Stimulated activated CD4-positive, alpha-beta T cell treated with anti-CD3 and anti-CD28 coated beads, Interleukin-1b, Interleukin-23, amount 100 ng/mL, for 24 hours (primary cell): ENCODE measurements at places on chromosomes 4 and X.

DNA sequence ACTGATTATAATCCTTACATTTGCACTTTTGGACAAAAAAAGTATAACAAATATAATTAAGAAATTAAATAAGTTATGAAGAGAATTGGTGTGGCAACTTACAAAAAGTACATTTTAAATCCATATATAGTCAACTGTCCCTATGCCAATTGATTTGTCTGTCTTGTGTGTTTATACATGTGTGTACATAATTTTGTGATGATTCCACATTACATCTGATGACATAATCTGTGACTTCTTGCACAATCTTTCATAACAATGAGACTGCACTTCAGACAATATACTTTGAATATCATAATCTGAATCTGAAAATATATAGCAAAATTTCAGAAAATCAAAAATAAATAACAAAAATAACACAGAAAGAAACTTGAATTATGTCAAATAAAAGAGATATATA, 953.4 kb downstream of the FAT4 start:
- DNase-seq: no peak

- DNase-seq: no peak
Measured at GRCh38 chrX:64205441-64205734, at the start of gene AMER1. TSS of gene AMER1 (minus strand) at chrX:64205708. CDS start at chrX:64193286, 12,422 bp downstream.

GRCh38 chr4:184343502-184344177, 126.0 kb upstream of the ENPP6 start:
- no peak for DNase-seq

- no peak for DNase-seq
Measured at GRCh38 chr4:39032218-39033085, at the start of gene TMEM156. TSS of gene TMEM156 (minus strand) at chr4:39032409. CDS start at chr4:39032313, 96 bp downstream.

DNA sequence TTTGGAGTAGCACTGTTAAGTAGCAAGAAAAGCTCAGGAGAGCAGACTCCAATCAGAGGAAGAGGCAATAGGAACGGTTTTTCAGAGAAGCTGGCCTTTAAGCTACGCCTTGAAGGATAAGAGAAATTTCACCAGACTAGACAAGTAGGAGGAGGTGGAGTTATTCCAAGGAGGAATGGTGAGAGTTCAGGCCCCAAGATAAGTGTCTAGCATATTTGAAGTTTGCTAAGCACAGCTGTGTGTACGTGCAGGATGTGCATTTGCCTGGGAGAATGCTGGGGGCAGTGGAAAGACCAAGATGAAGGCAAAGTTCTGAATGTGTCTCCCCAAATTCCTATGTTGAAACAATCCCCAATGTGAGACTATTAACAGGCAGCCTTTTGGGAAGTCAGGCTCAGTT, 91.6 kb downstream of the SOWAHB start:
- no peak for DNase-seq

- DNase-seq: no peak
Measured at GRCh38 chrX:71159335-71159734, 14.7 kb downstream of the NLGN3 start.

- no peak for DNase-seq
Measured at GRCh38 chr4:20422398-20422797, 170.7 kb downstream of the SLIT2 start.

- DNase-seq: no peak
Measured at GRCh38 chrX:21926116-21926515, 14.4 kb upstream of the SMS start.

GRCh38 chr4:122003335-122003734, 51.5 kb upstream of the TRPC3 start:
- no peak for DNase-seq

GRCh38 chr4:185965426-185966384, 103.3 kb upstream of the TLR3 start:
- no peak for DNase-seq

DNA sequence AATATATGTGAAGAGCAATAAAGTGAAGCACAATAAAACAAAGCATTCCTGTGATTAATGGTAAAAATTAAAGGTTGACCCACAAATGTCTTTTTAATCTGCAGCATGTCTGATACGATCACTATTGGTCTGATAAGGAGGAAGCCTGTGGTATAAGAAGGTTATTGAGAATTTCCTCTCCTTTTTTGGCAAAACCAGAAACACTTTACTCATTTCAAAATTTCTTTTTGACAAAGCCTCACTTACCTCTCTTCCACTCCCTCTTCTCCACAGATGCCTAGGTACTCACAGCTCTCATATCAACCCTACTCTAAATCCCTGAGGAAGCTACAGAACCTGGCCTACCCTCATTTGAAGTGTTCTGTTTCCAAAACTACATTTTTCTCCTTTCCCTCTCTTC, 56.1 kb downstream of the TSPAN5 start:
- no peak for DNase-seq

DNA sequence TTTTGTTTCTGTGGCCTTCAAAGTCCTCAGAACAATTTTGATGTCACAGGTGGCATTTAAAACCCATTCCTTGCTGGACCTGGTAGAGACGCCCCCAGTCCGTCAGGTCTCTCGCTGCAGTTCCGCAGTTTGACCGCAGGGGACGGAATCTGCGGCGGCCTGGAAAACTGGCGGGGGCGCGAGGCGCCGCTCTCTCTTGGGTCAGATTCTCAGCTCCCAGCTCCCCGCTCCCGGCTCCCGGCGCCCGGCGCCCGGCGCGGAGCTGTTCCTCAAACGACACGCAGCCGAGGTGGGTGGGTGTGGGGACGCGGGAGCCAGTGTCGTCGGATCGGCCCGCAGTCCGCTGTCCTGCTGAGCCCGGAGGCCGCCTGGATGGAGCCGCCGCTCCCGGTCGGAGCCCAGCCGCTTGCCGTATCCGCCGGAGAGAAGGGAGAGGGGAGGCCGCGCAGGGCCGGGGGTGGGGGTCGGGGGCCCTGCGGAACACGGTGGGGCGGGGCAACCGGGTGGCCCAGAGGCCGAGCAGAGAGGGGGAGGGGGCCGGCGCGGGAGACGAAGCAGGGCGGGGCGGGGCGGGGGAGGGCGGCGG, at the start of gene OCRL:
OCRL (plus strand) TSS at position 192 of the 586 bp plus-strand sequence; CDS start at position 373, 181 bp downstream.
- peak; percentile 25 for DNase-seq

DNA sequence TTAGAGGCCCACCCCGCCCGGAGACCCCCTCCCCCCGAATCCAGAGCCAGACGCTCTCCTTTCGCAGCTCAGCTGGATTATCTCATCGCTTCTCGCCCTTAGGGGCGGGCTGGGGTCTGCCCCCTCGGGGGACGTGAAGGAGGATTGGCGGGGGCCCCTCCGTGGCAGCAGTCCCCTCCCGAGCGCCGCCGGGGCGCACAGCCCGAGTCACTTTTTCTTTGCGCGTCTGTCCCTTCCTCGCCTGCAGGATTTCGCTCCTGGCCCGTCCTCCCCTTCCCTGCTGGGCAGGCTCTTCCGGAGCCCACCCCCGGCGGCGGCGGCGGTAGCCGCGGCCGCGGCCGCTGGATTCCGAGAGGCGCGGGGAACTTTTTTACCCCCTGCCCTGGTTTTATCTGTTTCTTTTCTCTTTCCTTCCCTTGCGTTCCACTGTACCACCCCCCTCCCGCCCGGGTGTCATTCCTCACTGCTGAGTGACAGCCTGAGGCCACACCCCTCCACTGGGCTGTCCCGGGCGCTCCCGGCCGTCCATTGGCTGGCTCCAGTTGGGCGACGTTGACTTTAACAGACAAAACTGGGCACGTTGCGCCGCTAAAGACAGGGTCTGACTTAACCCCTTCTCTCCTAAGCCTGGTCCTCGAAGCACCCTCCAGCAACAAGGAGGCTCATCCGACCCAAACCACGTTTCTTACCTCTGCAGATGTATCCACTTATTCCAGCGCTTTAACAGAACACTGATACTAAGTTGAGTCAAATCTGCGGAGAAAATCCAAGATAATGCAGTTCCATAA, 492 bp upstream of the NKX3-2 start:
- no peak for DNase-seq

- DNase-seq: no peak
Measured at GRCh38 chr4:15162046-15162445, 159.8 kb downstream of the CPEB2 start.

DNA sequence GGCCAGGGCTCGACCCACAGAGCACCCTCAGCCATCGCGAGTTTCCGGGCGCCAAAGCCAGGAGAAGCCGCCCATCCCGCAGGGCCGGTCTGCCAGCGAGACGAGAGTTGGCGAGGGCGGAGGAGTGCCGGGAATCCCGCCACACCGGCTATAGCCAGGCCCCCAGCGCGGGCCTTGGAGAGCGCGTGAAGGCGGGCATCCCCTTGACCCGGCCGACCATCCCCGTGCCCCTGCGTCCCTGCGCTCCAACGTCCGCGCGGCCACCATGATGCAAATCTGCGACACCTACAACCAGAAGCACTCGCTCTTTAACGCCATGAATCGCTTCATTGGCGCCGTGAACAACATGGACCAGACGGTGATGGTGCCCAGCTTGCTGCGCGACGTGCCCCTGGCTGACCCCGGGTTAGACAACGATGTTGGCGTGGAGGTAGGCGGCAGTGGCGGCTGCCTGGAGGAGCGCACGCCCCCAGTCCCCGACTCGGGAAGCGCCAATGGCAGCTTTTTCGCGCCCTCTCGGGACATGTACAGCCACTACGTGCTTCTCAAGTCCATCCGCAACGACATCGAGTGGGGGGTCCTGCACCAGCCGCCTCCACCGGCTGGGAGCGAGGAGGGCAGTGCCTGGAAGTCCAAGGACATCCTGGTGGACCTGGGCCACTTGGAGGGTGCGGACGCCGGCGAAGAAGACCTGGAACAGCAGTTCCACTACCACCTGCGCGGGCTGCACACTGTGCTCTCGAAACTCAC, 3.6 kb downstream of the MID1IP1 start:
- DNase-seq: peak; percentile 9

DNA sequence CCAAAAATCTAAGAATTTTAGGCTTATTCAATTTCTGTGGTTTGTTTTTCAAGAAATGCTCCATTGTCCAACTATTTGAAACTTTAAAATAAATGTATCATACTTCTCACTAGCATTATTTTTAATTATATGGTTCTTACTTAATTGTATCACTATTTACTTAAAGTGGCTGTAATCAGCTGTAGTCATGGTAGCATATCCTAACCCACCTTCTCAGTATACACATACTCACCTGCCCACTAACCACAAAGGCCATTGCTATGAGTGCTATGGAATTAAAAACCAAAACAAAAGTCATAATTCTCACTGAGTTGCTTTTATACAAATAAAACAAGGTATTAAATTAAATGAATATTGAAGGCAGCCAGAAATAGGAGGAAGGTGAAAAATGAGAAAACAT, 5.0 kb downstream of the FBXO8 start:
- DNase-seq: no peak

DNA sequence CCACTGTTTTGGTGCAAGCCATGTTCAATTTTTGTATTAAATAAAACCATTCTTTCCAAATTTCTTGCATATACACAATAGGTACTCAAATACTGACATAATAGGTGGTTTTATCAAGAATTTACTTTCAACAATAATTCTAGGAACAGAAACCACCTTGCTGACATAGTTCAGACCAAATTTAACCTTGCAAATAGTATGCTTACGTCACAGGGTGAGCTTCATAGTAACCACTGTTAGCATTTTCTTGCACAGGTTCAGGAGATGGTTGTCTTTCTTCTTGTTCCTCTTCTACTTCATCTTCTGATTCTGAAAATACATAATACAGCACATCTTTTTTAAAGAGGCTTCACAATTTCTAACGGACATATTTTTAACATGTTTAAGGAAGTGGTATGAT, 17.6 kb downstream of the G3BP2 start:
- no peak for DNase-seq

- no peak for DNase-seq
Measured at GRCh38 chr4:119683518-119683917, 54.9 kb upstream of the PDE5A start.
